Progenitor cell of endocrine pancreas (in vitro differentiated cells): ENCODE measurements at places on chromosomes 6 and 20. TPM values are rescaled to one million over a fixed set of nuclear protein-coding genes. Genes with fewer than 3 reads are reported as not detected.

GRCh38 chr6:11276911-11277274 lies 44.4 kb upstream of the NEDD9 start:
- peaks cover 6% of the 10 kb centered on the region for H3K27me3 ChIP-seq
- no peak for DNase-seq
- H3K36me3 ChIP-seq = no peaks in the 10 kb centered on the region
- no peak overlapping the region for H3K4me3 ChIP-seq
- H3K4me1 ChIP-seq = peaks cover 67% of the 10 kb centered on the region

DNA sequence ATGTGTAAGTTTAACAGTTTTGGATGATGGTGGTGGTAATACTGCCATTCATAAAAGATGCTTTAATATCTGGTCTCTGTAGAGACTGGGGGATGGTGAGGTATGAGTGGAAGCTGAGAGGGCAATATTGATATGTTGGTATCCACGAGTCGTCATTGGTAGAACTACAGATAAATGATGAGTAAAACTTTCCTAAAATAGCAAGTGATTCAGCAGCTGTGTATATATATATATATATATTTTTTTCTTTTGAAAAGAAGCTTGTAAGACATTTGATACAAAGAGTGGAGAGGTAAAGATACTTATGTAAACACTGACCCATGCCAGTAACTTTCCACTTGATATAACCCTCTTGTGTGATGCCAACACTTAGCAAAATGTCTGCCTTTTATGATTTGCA lies 41.7 kb upstream of the CITED2 start:
- no peak overlapping the region for H3K27ac ChIP-seq
- H3K4me1 ChIP-seq = peaks cover 14% of the 10 kb centered on the region
- H3K4me3 ChIP-seq = no peak overlapping the region
- DNase-seq = no peak
- H3K27me3 ChIP-seq = no peaks in the 10 kb centered on the region
- no peaks in the 10 kb centered on the region for H3K36me3 ChIP-seq

DNA sequence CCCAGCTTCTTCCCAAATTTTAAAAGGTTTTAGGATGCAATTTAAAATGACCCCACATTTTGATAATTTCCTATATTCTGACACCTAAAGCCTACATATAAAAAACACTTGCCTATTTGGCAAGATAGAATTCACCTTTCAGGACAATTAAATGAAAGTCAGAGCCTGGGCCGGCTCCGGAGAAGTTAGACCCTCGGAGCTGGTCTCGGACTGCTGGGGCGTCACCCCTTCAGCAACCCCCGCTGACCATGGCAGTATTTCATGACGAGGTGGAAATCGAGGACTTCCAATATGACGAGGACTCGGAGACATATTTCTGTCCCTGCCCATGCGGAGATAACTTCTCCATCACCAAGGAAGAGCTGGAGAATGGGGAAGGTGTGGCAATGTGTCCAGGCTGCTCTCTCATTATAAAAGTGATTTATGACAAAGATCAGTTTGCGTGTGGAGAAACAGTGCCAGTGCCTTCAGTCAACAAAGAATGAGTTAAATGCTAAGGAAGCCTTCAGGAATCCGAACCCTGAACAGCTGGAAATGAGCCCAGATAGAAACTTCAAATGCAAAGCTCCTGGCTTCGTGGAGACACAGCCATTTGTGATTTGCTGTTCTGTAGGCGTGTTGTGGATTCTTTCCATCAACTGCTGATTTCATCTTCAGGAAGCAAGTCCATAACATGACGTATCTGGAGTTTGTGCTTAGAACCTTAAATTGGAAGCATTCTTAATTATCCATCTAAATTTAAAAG lies 16.0 kb downstream of the TCFL5 start:
- DNase-seq = no peak
- H3K4me3 ChIP-seq = no peak overlapping the region
- no peak overlapping the region for H3K27ac ChIP-seq
- H3K36me3 ChIP-seq = peaks cover 10% of the 10 kb centered on the region
- H3K27me3 ChIP-seq = no peaks in the 10 kb centered on the region
- H3K4me1 ChIP-seq = no peaks in the 10 kb centered on the region

DNA sequence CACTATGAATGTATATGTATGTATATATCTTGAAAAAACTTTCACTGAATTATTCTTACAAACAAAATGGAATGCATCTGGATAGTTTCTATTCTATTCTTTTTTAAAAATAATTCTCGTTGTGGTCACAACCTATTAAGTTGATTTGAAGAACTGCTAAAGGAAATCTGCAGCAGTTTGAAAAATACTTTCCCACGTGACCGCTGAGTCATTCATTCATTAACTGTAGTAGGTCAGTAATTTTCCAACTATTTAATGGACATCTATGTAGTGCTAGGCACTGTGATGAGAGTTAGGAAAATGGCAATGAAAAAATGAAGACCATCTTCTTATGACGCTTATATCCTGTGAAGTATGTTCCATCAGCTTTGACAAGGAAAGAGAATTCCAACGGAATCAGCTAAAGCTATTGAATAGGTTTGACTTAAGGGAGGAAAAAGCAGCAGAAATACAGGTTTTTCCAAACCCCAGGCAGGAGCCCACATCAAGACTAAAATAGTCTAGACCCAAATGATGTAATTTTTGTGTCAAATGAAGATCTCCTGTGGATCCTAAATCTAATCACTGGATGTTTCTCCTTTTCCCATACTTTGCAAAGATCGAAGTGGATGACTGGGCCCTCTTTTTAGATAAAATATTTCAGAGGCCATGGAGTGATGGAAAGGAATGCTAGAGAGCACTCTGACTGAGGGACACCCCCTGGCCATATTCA lies 4.1 kb upstream of the EFHC1 start:
- no peaks in the 10 kb centered on the region for H3K27me3 ChIP-seq
- no peak for DNase-seq
- H3K36me3 ChIP-seq = peaks cover 1% of the 10 kb centered on the region
- peaks cover 15% of the 10 kb centered on the region for H3K4me1 ChIP-seq
- no peak overlapping the region for H3K27ac ChIP-seq

DNA sequence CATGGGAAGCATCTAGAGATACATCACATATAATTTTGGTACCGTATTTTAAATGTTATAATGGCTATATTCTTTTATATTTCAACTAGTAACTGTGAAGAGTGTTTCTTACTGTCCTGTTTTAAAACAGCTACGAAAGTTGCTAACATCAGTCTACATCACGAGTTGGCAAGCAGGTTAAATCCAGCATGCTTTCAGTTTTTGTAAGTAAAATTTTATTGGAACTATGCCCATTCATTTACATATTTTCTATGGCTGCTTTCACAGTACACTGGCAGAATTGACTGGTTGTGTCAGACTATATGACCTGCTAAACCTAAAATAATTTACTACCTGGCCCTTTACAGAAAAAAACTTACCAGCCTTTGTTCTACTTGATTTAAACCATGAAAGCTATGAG lies 478.1 kb downstream of the PHF3 start:
- H3K27ac ChIP-seq = no peak overlapping the region
- no peaks in the 10 kb centered on the region for H3K27me3 ChIP-seq

GRCh38 chr6:43799551-43800297 lies 29.7 kb downstream of the VEGFA start:
- no peak overlapping the region for H3K27ac ChIP-seq
- no peak overlapping the region for H3K4me3 ChIP-seq
- no peaks in the 10 kb centered on the region for H3K27me3 ChIP-seq
- H3K4me1 ChIP-seq = peaks cover 41% of the 10 kb centered on the region
- no peak for DNase-seq

- no peaks in the 10 kb centered on the region for H3K36me3 ChIP-seq
- H3K4me1 ChIP-seq = peaks cover 31% of the 10 kb centered on the region
- H3K4me3 ChIP-seq = no peak overlapping the region
- DNase-seq = no peak
- H3K27me3 ChIP-seq = no peaks in the 10 kb centered on the region
- peak overlapping the region; percentile 93 for H3K27ac ChIP-seq
Observed at GRCh38 chr6:30769088-30769852, 24.9 kb upstream of the IER3 start.

GRCh38 chr20:58722877-58723627 lies 30.5 kb downstream of the NPEPL1 start:
- peaks cover 27% of the 10 kb centered on the region for H3K27me3 ChIP-seq
- no peak overlapping the region for H3K4me3 ChIP-seq
- H3K4me1 ChIP-seq = no peaks in the 10 kb centered on the region
- H3K36me3 ChIP-seq = no peaks in the 10 kb centered on the region
- no peak for DNase-seq

DNA sequence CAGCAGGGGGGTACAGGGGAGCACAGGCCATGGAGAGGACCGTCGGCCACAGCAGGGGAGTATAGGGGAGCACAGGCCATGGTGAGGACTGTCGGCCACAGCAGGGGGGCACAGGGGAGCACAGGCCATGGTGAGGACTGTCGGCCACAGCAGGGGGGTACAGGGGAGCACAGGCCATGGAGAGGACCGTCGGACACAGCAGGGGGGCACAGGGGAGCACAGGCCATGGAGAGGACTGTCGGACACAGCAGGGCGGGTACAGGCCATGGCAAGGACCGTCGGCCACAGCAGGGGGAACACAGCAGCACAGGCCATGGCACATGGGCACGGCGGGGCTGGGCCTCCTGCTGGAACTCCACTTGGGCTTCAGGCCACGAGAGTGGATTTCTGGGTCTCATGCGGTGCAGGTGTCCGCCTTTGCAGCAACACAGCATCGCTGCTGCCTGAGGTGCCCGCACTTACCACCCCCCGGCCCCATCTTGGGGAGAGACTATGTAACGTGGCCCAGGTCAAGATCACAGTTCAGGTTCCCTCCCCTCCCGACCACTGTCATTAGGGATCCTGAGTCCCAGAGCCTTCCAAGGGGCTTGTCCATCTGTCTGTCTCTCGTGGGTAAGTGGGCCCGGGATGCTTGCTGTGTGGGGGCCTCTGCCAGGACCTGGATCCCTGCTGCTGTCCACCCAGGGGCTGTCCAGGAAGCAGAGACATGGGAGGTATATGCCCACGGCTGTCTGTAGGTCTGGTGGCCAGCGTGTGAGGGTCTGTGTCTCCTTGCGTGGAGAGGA lies 2.5 kb downstream of the NPBWR2 start:
- peaks cover 10% of the 10 kb centered on the region for H3K4me1 ChIP-seq
- DNase-seq = no peak
- no peak overlapping the region for H3K4me3 ChIP-seq
- no peaks in the 10 kb centered on the region for H3K36me3 ChIP-seq
- peaks cover 47% of the 10 kb centered on the region for H3K27me3 ChIP-seq
- H3K27ac ChIP-seq = no peak overlapping the region

- no peak overlapping the region for H3K4me3 ChIP-seq
- H3K27me3 ChIP-seq = no peaks in the 10 kb centered on the region
- peak overlapping the region; percentile 91 for H3K27ac ChIP-seq
Observed at GRCh38 chr20:50919567-50919966, 11.7 kb downstream of the ADNP start.

- no peak overlapping the region for H3K4me3 ChIP-seq
- no peak overlapping the region for H3K27ac ChIP-seq
- H3K27me3 ChIP-seq = peaks cover 5% of the 10 kb centered on the region
- H3K36me3 ChIP-seq = no peaks in the 10 kb centered on the region
Observed at GRCh38 chr6:167472880-167473279, 148.0 kb downstream of the TTLL2 start.

DNA sequence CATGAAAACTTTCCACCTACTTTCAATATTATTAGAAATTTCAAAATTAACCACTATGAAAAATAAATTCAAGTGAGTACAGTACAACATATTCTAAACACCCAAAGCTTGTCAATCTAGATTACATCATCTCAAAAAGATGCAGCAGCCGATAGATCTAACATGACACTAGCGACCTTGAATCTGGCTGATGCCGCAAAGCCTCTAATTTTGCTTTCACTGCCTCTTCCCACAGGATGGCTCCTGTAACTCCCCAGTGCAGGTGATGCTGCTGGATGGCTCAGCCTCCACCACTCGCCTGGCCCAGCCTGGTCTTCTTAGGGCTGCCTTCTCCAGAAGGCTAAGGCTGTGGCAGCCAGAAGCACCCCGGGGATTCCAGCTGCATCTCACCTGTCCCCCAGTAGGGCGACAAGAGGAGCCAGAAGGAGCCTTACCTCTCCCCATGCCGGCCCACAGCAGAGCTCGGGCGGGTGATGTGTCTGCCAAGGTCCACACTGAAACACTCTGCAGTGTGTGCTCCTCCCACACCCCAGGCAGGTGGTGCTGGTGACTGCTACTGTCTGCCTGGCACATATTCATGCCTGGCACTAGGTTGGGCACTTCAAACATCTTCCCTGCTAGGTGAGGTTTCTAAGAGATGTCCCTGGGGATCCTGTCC lies 82.1 kb downstream of the SLC23A2 start:
- no peaks in the 10 kb centered on the region for H3K4me1 ChIP-seq
- no peaks in the 10 kb centered on the region for H3K27me3 ChIP-seq
- no peak for DNase-seq
- H3K36me3 ChIP-seq = no peaks in the 10 kb centered on the region
- no peak overlapping the region for H3K4me3 ChIP-seq
- no peak overlapping the region for H3K27ac ChIP-seq

DNA sequence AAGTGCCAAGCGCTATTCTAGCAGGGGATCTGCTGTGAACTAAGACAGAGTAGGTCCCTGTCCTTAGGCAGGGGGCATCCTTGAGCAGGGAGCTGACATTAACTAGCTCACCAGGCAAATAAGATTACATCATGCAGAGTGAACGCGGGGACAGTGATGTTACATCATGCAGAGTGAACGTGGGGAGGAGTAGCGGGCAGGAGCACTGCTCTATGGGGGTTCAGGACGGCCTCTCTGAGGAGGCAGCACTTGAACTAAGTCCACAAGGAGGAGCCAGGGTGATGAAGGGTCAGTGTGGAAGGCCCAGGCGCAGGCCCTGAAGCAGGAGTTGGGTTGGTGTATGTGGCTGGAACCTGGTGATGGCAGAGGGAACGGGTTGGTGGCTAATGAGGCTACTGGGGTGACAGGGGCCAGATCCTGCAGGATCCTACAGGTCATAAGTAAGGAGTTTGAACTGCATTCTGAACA lies 38.7 kb downstream of the KAT14 start:
- H3K27ac ChIP-seq = peak overlapping the region; percentile 12
- H3K27me3 ChIP-seq = no peaks in the 10 kb centered on the region
- peaks cover 50% of the 10 kb centered on the region for H3K36me3 ChIP-seq
- no peaks in the 10 kb centered on the region for H3K4me1 ChIP-seq
- H3K4me3 ChIP-seq = no peak overlapping the region

DNA sequence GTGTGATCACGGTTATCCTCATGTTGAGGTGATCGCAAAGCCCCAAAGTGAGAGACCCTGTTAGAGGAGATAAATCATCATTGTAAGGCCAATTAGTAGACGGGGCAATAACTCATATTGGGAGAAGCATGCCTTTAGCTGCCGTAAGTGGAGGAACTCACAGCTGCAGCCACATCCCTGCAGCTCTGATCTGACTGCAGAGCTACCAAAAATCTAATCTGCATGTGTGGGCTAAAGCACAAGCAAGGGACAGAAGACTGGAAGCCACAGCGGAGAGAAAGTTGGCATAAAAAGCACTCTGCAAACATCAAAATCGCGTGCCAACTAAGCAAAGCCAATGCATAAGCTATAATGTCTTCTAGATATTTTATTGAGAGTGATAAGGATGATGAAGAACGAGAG lies 79.8 kb downstream of the TBC1D7 start:
- peaks cover 9% of the 10 kb centered on the region for H3K4me1 ChIP-seq
- no peak overlapping the region for H3K4me3 ChIP-seq
- no peak for DNase-seq
- H3K36me3 ChIP-seq = peaks cover 3% of the 10 kb centered on the region
- H3K27me3 ChIP-seq = no peaks in the 10 kb centered on the region

- no peaks in the 10 kb centered on the region for H3K36me3 ChIP-seq
- peaks cover 2% of the 10 kb centered on the region for H3K27me3 ChIP-seq
- DNase-seq = no peak
- no peak overlapping the region for H3K27ac ChIP-seq
- no peak overlapping the region for H3K4me3 ChIP-seq
Observed at GRCh38 chr6:162708971-162709370, 18.6 kb downstream of the PRKN start.

Gene GPX5
- total RNA-seq = not detected in 2 replicates
